ENCODE measurements at places on chromosomes 4 and X.

GRCh38 chrX:50081282-50081889 is 119.4 kb downstream of the AKAP4 start:
- DNase-seq: no peak

- no peak for DNase-seq
These were observed 174.4 kb downstream of the FHIP1A start for GRCh38 chr4:151583157-151583914.

DNA sequence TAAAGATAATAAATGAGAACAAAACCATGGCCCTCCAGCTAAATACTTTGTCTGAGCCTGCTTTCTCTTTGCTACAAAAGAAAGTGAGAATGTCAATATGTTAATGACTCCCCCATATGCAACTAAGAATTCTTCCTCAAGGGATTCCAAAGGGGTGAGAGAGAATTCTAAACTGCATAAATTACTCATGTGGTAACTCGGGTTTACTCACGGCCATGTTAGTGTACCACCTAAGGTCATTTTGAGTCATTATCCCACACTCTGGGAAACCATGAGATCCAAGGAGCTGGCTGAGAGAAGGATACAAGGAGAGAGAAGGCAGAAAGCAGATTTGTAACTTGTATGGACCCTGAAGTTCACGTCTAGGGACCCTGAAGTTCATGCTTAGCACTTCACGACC is 190.3 kb downstream of the DHX15 start:
- no peak for DNase-seq

DNA sequence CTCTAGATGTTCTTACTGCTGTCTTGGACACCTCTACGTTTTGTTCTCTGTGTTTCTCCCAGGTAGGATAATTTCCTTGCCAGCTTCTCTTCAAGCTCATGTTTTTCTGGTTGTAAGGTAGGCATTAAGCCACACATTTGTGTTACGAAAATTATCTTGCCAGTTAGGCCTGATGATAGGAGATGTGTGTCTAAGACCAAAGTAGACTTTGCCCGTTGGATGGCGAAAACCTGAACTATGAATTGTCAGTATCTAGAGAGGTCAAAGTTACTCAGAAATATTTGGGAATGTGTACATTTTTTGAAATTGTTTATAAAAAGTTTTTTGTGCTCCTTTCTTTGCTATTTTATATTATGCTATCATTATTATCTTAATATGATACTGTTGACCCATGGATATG is 72.8 kb downstream of the FHIP1A start:
- no peak for DNase-seq

GRCh38 chr4:18935659-18936345 is 914.2 kb upstream of the LCORL start:
- no peak for DNase-seq

- no peak for DNase-seq
These were observed 4.3 kb upstream of the FAM9B start for GRCh38 chrX:9038244-9038643.

- no peak for DNase-seq
These were observed 56.9 kb downstream of the USO1 start for GRCh38 chr4:75781305-75781704.

GRCh38 chr4:166655231-166655630 is 579.1 kb downstream of the SPOCK3 start:
- DNase-seq: no peak

- DNase-seq: no peak
These were observed 22.4 kb upstream of the HPSE start for GRCh38 chr4:83356899-83357661.

GRCh38 chr4:88514557-88515511 is 8.7 kb downstream of the PYURF start:
- DNase-seq: peak; percentile 46

DNA sequence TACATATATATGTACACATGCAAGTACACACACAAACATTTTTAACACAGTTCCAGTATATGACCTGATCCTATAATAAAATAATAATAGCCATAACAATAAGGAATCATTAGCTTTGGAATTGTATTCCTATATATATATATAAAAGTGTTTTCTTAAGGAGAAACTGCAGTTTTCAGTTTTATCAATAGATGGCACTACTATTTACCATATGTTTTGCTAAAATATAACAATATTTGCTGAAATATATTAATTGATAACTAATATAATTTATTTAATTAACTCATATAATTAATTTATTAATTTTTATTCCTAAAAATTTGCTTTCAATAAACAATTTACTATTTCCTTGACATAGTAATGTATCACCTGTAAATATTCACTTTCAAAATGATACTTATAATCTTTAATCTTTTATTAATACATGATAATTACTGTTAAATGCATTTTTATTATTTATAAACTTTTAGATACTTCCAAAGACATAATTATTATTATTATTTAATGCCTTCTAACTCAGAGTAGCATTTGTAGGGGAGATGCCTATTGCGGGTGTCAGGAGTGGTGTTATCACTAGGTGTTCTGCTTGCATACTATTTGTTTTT is 599.5 kb downstream of the FSTL5 start:
- DNase-seq: no peak

- no peak for DNase-seq
These were observed 182.9 kb downstream of the COX18 start for GRCh38 chr4:72886602-72887001.

DNA sequence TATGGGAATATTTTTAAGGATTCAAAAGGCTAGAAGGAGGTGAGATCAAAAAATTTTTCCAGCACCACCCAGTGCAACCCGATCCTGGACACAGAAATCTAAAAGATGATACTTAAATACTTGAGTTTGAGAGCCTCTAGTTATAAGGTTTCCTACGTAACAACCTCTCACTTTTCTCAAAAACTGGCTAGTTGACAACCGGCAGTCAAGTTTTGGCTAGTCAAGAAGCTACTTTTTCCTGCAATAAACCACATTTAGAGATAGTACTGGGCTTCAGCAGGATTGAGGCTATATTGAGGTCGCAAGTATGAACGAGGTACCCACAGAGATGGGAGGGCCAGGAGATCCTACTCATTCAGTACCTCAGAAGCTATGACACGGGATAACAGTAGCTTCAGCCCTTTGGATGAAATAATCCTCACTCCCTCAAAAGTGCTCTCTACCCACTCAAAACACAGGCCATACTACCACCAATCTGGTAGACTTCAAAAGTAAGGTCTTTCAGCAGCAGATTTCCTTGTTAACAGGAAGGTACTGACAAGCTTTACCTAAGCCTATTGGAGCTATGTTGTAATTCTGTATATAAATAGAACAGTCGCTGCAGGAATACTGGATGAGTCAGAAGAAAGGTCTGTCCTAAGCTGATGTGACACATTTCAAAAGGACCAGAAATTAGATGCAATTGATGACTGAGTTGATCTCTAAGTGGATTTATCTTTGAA is 1.5 kb upstream of the TSPAN5 start:
- DNase-seq: no peak

GRCh38 chr4:73438582-73439215 is 2.7 kb downstream of the AFP start:
- no peak for DNase-seq

DNA sequence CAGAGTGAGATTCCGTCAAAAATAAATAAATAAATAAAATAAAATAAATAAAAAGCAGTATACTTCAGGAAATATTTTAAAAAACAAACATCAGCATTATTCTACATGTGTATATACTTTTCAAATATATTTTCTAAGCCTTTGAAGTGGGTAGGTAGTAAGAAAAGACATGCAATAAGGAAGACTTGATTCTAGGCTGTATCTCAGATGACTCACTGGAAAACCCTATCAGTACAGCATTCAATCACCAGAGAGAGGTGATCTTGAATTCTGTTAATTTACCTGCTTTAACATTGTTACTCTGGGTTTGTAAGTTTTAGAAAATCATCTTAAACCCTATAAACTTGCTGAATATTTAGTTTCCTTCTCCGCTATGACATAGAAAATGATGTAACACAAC is 106.6 kb upstream of the NAP1L5 start:
- no peak for DNase-seq

GRCh38 chr4:61198686-61199085 is 1.4 kb upstream of the ADGRL3 start:
- DNase-seq: no peak

DNA sequence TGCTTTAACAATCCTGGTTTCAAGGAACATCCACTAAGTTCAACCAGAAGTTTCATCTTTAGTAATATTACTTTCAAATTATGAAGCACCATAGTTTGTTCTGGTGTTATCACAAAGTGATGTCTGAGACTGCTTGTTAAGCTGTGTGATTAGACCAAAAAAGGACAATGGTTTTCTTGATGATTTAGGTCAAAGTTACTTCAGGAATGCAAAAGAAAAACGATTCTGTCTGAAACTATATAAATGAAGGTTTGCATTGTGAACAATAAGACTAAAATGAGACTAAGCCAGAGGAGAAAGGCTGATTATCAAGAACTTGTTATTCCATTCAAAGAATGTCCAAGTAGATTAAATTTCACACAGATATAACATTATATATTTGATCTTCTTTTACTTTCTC is 122.4 kb upstream of the ETNPPL start:
- DNase-seq: no peak

DNA sequence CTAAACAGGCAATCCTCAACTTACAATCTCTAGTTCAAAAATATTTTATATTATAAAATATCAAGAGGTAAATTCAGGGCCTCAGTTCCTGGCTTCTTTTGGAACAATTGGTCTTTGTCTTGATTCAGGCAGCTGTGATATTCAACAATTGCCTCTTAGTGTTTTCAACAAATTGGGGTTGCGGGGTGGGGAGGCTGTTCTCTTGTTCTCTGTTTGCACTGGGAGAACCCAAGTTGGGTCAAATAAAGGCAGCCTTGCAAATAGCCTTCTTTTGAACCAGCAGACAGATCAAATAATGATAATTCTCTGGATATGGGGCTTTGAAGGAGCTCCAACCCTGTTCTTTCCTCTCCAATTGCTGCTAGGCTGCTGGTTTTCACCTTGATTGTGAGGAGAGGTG is 142.5 kb downstream of the COL4A5 start:
- DNase-seq: peak; percentile 42

DNA sequence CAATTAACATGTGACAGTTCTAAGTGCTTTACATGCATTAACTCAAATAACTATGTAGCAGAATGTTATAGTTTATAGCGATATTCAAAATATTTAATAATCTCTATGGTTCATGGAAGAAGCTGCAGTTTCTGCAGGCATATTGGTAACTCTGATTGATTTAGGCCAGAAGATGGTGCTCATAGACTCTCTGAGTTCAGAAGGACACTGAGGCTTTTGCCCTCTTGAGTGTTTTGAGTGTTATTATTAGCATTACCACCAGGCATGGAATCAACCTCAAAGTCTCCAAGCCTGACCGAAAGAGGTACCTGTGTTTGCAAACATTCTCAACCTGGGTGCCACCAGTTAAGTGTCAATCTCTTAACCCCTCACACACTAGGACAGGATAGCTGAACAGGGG is 792.3 kb upstream of the PCDH7 start:
- DNase-seq: no peak

GRCh38 chr4:151325111-151325948 is at the start of gene SH3D19:
Gene SH3D19, minus strand, starts transcription at chr4:151325605. Its CDS starts 253 bp downstream, at chr4:151325352.
- no peak for DNase-seq

DNA sequence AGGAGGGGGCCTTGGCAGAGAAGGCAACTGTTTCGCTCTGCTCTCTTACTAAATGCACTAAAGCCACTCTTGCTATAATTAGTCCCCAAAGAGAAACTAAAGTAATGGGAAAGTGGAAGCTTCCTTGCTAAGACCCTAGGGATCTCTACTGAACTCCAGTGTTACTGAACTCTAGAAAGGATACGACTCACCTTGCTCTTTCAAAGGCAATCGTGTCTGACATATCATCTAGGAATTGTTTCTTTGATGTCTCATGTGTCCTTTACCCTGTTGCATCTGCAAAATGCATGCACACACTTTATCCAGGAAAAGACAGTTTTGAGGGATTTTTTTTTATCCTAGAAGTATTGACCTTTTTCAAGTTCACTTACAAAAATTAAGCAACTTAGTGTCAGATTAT is 148.1 kb upstream of the FAM9B start:
- DNase-seq: no peak

- DNase-seq: no peak
These were observed 57.1 kb upstream of the DDX3X start for GRCh38 chrX:41276661-41277506.

DNA sequence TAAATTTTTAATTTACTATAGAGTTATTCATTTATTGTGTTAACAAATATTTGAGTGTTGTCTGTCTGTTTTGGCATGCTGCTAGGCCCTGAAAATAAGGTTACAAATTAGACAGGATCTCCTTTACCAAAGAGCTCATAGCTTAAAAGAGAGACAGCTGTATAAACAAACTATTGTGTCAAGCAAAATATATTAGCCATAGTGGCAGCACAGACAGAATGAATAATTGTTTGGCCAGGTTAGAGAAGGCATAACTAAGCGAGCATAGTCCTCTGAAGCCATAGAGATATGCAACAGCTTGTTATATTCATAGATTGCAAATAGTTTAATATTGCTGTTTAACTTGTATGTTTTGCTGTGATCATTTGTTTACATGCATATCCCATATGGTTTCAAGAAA is 66.7 kb upstream of the NDUFC1 start:
- no peak for DNase-seq

GRCh38 chr4:140243278-140243753 is 89.3 kb upstream of the MAML3 start:
- peak; percentile 39 for DNase-seq

GRCh38 chr4:138741766-138742377 is 273.7 kb upstream of the NOCT start:
- no peak for DNase-seq

DNA sequence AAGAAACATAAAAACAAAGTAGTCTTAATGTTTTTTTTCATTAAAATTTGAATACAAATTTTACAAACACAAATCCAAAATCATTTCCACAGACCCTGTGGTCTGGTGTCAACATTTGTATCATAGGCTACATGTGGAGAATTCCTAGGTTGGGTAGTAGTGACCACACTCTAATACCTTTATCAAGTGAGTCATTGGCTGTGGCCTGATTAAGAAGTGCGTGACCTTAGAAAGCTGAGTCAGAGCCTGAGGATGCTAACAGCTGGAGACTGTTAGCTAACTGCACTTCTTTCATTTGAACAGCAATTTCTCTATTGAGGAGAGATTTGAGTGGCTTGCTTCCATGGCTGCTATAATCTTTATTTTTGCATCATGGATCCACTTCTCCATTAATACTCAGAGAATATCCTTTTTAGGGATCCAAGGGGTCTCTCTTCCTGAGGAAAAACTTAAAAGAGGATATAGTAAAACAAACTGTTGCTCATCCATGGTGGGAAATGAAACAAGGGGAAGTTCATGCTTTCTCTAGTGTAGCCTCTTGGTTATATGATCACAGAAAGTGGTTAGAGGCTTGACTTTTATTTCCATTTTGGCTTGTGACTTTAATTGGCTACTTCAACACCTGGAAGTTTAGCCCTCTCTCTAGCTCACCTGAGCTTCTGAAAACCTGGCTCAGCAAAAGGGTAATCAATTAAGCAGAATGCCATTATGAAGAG is 335.8 kb downstream of the PABPC4L start:
- DNase-seq: no peak

GRCh38 chr4:183920512-183920911 is 15.4 kb downstream of the STOX2 start:
- no peak for DNase-seq

- no peak for DNase-seq
These were observed 32.0 kb upstream of the KIAA0232 start for GRCh38 chr4:6750286-6751221.

All from NCI-H2081 treated with DMSO at 0.1 percent for 48 hours (cell line).